ENCODE measurements at places on chromosomes 6 and 20.

- DNase-seq: no peak
Observed at GRCh38 chr6:12610862-12611261, 105.7 kb upstream of the PHACTR1 start.

GRCh38 chr6:9140951-9141460 is 705.7 kb upstream of the SLC35B3 start:
- DNase-seq: peak; percentile 41

DNA sequence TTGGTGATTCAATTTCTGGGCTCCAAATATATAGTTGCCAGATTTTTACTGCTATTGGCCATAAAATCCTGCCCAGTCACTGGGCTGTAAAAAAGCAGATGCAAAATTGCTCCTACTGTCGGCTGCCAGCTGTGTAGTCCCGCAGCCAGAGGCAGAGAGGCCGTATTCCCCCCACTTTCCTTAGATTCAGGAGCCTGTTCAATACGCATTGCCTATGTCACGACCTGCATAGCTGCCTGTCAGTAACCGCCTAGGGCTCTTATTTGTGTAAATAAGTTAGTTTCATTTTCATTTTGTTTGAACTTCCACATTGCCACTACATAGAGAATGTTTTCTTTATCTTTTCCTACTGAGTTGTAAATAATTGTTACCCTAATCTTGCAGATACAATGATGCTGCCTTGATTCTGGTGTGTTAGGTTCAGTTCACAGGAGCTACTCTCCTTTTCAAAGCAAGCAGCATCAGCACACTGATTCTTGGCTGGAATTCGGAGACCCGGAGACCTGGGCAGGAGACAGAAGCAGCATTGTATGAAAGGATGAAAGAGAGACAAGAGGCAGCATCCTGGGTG is 46.0 kb upstream of the UST start:
- no peak for DNase-seq

DNA sequence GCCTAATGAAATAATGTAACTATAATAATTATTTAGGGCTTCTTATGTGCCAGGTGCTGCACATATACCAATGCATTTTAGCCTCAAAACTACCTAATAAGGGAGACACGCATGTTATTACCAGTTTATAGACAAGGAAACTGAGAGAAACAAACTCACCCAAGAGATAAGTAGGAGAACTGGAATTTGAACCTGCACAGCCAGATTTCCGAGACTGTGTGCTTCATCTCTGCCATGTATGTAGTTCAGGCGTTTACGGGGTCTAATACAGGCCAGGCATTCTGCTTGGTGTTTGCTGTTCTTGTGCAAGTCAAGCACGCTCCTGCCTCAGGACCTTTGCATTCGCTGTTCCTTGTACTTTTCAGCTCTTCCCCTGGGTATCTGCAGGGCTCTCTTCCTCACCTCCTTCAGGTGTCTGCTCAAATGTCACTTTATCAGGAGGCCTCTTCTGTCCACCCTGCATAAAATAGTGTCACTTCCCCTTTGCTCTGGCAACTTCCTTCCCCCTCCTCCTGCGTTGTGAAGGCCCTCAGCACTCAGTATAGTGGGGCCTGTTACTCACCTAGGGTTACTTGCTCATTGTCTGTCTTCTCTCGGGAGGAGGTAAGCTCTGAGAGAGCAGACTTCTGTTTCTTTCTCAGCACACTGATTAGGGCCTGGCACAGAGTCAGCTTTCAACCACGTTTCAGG is 6.1 kb upstream of the NSFL1C start:
- no peak for DNase-seq

- no peak for DNase-seq
Observed at GRCh38 chr20:44643154-44643519, 8.4 kb downstream of the ADA start.

- DNase-seq: no peak
Observed at GRCh38 chr6:43724914-43725642, 37.5 kb upstream of the MRPS18A start.

DNA sequence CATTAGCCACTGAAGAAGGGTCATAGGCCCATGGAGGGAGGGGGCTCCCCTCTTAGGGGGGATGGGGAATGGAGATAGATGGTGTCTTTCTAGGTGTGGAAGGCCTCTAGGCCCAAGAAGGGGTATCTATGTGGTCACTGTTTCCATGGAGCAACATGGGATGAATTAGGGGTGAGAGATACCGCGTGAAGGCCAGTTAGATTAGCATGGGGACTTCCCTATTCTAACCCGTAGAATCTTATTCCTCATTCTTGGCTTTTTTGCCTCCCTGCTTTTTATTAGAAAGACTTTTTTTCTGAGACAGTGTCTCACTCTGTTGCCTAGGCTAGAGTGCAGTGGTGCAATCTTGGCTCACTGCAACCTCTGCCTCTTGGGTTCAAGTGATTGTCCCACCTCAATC is 3.2 kb downstream of the RAB44 start:
- DNase-seq: no peak

- DNase-seq: no peak
Observed at GRCh38 chr6:51928320-51928719, 159.1 kb downstream of the PKHD1 start.

DNA sequence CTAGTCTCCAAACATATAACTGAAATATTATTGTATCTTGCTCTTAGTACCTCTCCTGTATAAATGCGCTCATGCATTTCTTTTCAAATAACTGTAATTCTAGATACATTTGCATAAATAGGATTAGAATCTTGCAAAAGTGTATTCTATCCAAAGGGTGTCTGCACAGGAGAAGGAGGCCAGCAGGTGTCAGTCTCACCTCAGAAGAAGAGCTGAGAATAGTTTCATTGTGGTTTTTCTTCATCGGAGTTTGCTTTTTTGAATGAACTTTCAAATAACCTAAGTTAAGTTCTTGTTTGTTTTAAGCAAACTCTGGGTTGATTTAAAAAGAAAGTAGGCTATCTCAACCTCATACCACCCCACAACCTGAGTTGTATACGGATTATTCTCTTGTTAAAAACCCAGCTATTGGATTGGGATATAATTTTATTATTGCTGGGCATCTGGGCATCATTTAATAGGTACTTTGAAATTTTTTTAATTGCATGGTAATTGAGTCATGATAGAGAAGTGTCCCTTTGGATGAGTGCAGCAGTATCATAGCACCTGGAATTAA is 125.0 kb upstream of the MLIP start:
- no peak for DNase-seq

GRCh38 chr6:54291146-54291545 is 17.1 kb upstream of the TINAG start:
- no peak for DNase-seq

- DNase-seq: no peak
Observed at GRCh38 chr6:89562093-89562973, 76.2 kb downstream of the LYRM2 start.

- no peak for DNase-seq
Observed at GRCh38 chr20:38706509-38706908, 17.8 kb upstream of the SLC32A1 start.

GRCh38 chr20:48238781-48239180 is 453.5 kb upstream of the SULF2 start:
- DNase-seq: no peak

DNA sequence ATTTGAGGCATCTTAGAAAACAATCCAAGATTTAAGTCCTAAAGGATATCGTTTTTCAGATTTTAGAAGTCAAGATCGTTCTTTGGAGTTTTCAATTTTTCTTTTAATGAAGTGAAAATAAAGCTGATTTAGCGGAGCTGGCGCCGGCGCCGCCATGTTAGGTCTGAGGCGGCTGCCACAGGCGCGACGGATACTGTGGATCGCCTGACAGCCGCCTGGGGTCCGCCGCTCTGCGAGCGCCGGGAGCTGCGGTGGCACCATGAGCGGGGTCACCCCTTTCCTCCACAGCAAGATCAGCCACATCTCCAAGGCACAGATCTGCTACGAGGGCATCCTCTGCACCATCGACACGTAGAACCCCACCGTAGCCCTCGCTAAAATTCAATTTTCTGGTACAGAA is 247.2 kb downstream of the GJA1 start:
- no peak for DNase-seq

- no peak for DNase-seq
Observed at GRCh38 chr6:36927691-36928546, 26.6 kb upstream of the PI16 start.

DNA sequence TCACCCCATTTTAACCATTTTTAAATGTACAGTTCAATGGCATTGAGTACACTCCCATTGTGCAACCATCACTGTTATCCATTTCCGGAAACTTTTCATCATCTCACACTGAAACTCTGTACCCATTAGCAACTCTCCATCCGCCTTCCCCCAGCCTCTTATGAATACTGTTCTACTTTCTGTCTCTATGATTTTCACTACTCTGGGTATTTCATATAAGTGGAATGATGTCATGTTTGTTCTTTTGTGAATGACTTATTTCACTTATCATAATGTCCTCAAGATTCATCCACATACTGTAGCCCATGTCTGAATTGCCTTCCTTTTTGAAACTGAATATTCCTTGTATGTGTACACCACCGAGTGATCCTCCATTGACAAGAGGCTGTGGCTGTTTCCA is 92.9 kb upstream of the TOX2 start:
- no peak for DNase-seq

DNA sequence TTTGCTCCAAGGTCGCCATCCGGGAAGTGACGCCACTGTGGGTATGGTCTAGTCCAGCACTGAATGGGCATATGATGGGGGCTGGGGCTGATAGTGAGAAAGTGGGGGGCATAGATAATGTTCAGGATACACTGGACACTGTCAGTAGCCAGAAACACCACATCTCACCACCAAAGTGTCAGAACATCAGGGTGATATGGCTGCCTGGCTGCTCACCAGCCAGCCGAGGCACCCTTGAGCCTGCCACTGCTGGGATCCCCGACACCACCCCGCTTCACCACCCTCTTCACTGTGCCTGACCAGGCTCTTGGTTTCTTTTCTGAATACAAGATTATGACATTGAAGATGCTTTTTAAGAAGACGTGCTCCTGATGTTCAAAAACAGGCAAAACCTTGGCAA is 46.9 kb downstream of the SIRPA start:
- DNase-seq: no peak

DNA sequence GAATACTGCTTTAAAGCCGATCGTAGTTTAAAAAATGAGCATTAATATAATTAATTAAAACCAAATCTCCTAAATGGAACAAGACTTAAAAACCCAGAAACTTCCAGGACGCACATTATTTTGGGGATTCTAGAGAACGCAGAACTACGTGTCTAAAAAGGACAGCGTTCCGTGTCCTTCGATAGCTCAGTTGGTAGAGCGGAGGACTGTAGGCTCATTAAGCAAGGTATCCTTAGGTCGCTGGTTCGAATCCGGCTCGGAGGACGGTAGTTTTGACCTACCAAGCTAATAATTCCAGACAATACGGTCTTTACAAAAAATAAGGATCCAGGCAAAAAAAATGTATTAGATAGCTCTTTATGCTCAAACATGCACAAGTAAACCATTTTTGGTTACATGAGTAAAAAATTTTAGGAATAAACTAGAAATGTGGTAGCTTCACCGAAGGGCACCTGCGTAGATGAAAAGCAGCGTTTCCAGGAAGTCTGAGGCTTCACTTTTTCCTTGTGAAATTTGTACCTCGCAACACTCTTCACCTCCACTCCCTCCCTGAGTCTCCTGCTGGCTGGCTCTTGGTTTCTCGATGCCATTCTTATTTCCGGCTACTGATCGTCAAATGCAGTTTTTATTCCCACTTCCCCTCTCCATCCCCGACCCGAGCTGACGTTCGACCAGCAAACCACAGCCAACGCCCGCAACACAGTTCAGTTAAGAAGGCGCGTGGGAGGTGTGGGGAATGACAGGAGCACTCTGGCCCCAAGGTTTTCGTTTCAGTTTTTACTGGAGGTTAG is 19.6 kb upstream of the ABT1 start:
- no peak for DNase-seq

DNA sequence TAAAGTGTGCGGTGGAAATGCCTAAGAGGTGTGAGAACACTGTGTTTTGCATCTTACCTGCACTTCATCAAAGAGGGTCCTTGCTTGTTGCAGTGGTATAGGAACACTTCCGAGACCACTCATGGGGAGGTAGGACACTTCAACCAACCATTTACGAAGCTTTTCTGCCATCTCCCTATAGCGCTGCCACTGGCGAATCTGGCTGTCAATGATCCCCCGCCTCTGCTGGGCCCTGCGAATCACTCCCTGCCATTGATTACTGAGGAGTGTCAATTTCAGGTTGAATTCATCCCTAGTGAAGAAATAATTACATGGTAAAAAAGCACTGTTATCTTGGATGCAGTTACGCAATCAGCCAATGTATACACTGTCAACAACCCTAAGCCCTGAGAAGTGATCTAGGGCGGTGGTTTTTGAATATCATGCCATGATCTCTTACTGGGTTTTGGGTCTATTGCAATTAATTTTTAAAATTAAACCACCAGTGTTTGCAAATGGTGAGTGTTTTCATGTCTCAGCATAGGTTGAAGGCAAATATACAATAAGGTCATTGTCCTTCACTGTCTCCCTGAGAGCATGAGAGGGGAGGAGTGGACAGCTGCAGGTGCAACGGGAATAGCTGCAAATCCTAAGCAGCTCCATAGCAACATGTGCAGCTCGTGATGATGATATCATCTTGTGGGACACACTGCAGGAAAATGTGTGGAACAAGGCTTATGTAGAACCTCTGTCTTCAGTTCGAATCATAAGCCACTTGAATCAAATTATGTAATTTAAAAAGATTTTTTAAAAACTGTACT is 400.6 kb downstream of the ESR1 start:
- DNase-seq: peak; percentile 67

GRCh38 chr20:43900121-43900466 is 14.6 kb upstream of the TOX2 start:
- DNase-seq: no peak

- no peak for DNase-seq
Observed at GRCh38 chr6:142913511-142914047, 31.4 kb downstream of the HIVEP2 start.

DNA sequence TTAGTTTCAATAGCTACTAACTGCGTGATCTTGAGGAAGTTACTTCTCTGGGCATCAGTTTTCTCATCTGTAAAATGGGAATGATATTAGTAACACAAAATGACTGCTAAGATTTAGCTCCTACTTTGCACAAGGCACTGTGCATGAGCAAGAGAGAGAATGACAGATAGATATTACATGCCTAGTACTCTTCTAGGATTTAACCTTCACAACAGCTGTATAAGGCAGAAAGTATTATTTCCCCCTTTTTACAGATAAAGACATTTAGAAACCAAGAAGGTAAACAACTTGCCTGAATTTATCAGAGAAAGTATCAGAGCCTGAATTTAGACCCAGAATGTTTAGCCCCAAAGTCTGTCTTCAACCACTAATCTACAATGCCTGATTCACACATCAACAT is 281.6 kb downstream of the KHDC1L start:
- no peak for DNase-seq

- no peak for DNase-seq
Observed at GRCh38 chr20:21175433-21175832, 49.6 kb downstream of the KIZ start.

DNA sequence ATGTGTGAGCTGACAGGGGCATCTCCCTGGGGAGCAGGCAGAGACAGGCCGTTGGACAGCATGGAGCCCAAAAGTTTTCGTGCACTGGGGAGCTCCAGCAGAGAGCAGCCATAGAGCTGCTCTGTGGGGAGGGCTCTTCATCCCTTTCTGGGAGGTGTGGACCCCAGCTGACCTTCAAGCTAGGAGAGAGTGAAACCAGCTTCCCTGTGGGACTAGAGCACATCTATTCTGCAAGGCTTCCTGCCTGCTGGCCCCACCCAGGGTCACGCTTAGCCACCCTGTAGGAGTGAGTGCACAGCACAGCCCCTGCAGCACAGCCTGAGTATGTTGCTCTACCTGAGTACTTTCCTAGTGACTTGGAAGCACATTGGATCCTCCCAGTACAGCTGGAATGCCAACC is 183.3 kb downstream of the BCKDHB start:
- DNase-seq: no peak
